ENCODE measurements at places on chromosomes 11 and 22. TPM values are rescaled to one million over a fixed set of nuclear protein-coding genes. Genes with fewer than 3 reads are reported as not detected.

The ANO1 gene
- total RNA-seq, result 2.1 TPM

The GLYATL1B gene
- not detected for total RNA-seq

The IFITM10 gene
- 1.0 TPM for total RNA-seq

The RNASEH2C gene
- total RNA-seq, result 52.9 TPM

Data from A549 treated with Mapracorat at 1 μM for 4 hours (cell line).